ENCODE measurements at places on chromosomes 7 and 10. TPM values are rescaled to one million over a fixed set of nuclear protein-coding genes. Genes with fewer than 3 reads are reported as not detected.

GRCh38 chr10:120578890-120579289, 121.9 kb downstream of the PLPP4 start:
- no peak for DNase-seq

DNA sequence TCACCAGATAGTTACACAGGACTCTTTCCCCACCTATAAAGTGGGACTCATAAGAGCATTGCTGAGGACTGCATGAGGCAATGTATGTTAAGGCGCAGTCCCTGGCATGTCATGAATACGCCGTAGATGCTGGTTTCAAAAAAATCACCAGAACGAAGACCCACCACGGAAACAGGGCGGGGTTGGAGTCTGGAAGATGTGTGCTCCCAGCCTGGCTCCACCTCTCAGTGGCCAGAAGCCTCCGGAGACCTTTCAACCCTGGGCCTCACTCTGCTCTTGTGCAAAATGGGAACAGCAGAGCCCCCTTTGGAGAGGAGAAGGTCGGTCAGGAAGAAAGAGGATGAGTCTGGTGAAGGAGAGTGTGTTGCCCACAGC, 12.4 kb upstream of the ZMIZ1 start:
- no peak for DNase-seq

DNA sequence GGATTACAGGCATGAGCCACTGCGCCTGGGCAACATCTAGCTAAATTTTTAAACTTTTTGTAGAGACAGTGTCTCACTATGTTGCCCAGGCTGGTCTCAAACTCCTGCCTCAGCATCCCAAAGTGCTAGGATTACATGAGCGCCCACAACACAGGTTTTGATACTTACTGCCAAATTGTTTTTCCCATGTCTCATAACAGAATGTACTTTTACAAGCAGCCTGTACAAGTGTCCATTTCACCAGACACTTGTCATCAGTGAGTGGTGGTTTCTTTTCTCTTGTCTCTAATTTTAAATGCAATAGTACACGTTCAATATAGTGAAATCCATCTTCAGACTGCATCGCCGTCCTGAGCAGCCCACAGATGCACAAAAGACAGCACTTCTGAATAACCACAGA, 116.4 kb upstream of the LYZL2 start:
- DNase-seq = no peak

Gene SMC3
- total RNA-seq = 25.5 TPM

Gene EPO
- not detected for total RNA-seq

Gene LAMB1
- 53.5 TPM for total RNA-seq

Gene FAM13C
- total RNA-seq = 68.1 TPM

Measured in dorsolateral prefrontal cortex (tissue), 122 donors.